ENCODE measurements at places on chromosomes 13 and 19.

- DNase-seq = no peak
Measured at GRCh38 chr19:14683439-14683838, 6.4 kb upstream of the ZNF333 start.

DNA sequence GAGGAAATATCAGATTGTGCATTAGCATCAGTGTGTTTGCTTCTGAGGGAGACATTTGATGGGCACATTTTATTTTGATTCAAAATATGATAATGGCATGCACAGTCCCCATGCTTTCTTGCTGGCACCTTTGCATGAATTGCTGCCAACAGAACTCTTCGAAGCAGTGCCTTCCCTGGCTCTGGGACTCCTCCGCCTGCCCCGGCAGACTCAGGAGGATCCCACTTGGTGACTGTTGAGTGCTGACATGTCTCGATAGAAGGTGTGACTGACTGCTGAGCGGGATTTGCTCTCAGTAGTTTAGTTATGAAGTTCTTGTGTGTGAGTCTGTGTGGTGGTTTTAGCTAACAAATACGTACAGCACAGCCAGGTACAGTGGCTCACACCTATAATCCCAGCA is 239.7 kb downstream of the FGF9 start:
- DNase-seq = no peak

DNA sequence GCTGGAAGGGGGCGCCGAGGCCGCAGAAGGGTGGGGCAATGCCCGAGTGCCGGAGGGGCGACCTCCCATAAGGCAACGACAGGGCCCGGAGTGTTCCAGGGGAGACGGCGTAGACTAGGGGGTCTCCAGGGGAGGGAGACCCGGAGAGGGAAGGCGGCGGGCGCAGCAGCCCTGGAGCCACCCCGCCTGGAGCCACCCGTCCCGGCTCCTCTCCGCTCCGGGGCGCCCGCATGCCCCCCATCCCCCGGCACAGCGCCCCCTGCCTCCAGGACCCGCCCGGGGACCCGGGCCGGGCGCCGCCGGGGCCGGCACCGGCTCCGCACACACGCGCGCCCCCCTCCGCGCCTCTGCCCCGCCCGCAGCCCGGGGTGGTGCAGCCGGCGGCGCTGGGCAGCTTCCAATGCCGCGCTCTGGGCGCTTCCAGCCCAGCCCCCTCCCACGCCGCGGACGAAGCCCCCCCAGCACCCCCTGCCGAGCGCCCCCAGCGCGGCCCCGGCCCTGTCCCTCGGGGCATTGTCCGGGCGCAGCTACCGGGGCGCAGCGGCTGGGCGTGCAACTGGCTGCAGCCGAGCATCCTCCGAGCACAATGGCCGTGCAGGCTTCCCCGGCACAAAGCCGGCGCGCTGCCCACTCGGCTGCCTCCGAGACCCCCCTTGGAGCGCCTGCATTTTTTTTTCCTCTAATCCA is 519 bp downstream of the PTPRS start:
- DNase-seq = no peak

DNA sequence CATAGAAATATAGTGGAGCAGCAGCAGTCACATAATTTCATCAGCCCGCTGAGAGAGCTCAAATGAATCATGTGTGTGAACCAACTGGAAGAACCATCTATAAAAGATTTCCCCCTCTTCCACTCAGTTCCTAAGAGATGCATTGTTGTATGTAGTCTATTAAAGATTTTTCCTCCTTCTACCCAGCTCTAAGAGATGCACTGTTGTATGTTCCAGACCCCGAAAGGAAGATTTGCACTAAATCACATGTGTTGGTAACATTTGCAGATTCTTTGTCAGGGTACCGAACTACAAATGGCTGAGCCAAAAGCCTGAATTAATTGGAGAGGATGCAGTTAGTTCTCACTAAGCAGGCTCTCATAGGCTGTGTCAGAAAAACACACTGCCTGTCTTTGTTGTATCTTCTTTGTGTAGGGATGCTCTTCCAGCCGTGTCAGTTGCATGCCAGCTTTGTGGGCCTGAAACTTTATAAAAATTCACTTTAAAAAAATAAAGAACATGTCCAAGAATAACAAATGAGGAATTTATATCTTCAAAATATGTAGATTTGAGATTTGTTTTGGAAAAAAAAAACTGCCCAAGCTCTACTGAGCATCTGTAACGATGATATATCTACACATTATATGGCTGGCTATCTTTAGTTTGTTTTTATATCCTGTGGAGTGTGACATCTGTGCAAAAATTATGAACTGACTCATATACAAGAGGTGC is 223.1 kb downstream of the MZT1 start:
- DNase-seq = peak; percentile 70

GRCh38 chr13:19862481-19863313 is 752 bp downstream of the ZMYM5 start:
- DNase-seq = peak; percentile 24

DNA sequence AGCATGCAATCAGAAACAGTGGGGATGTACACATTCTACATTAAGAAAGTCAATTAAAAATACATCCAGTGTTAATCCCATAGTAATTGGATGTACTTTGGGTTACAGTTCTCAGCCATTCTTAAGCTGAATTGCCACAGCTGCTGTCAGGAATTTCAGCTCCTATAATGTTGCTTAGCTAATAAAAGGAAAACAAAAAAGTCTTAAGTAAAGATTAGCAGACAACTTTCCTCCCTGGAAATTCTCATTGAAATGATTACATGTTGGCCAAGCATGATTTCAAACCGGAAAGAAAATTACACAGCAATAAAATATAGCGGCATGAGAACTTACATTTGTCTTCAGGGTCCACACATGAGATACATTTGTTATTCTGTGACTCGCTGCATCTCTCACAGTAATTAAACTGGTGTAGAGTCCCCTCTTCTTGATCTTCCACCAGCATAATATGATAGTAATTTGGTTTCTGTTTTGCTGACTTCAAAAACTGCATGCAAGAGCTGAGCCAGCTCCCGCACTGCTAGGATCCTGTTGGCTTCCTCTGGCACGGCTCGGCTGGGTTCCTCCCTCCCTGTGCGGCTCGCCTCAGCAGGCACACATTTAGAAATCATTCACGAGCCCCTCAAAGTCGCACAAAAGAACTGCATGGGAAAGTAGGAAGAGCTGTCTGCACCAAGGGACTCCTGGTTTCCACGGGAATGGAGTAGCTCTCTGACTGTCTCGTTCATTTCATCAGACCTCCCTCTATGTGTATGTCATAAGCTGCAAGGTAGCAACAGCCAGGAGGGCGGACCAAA is at the start of gene HTR2A:
TSS of gene HTR2A (minus strand) at position 713 of the 797 bp plus-strand sequence. CDS start 1,147 bp downstream, outside the sequence.
- peak; percentile 65 for DNase-seq

GRCh38 chr13:37460166-37460565 is 138.4 kb downstream of the POSTN start:
- DNase-seq = no peak

DNA sequence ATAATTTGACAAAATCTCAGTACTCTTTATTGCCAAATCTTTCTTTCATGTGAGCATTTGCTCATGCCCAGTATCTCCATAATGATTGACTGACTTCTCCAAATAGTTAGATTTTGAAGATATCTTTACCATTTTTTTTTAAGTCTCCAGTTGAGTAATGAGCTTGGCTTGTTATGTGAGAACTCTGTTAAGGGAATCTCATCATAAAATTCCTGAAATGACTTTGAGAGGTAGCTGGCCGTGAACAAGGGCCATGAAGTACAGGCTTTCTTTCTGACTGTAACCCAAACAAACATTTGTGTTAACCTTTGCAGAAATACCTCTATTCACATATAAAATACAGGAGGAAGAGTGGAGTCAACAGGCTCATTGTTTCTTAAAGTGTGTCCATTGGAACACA is 449.7 kb downstream of the IRS2 start:
- peak; percentile 74 for DNase-seq

DNA sequence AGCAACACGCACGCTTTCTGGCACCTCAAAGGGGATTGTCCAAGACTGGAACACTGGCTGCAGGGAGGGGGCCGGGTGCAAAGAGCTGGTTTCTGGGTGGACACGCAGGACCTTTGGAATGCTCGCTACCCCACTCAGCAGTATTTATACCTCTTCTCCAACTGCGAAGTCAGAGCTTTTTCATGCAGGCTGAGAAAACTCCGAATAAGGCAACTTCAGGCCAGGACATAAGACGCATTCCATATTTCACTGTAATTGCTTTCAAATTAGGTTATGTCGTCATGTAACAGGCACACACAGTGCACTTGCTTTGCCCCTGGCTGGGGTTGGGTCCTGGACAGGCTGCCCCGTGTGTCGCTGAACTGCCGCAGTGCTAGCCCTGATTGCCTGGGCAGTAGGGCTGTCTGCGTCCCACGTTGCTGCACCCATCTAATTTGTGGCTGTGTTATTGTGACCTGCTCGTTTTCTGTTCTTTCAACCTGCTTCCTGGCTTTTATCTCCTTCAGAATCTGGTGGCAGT is 44.5 kb downstream of the ACTN4 start:
- peak; percentile 93 for DNase-seq

DNA sequence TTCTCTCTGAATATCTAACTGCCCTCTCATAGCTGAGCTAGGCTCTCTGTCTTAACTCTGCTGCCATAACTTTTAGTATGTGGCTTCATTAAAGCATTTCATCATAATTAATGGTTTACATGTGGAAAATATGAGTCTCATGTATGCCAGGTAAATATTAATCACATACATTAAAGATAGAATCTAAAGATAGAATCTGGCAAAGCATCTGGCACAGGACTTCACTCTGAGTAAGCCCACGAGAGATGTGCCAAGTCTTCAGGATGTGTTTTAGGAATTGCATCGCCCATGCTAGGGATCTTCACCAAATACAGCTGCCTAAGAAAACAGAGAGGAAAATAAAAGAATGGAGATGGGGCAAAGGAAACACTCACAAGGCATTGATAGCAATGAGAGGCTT is 285.8 kb downstream of the DIAPH3 start:
- peak; percentile 31 for DNase-seq

DNA sequence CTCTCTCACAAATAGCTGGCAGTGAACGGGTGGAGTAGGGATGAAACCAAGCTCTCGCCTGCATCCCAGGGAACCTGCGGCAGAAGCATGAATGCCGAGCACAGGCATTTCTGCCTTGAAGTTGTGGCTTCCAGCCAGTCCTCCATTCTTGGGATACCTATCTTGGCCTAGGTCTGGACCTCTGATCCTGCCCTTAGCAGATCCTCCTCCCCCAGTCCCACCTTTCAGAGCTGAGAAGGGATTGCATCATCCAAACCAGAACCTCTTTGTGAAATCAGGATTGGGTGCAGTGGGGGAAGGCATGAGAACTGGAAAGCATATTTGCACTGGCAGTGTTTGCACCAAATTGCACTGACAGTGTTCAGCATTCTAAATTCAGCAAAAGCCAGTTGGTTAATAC is 5.8 kb downstream of the ZNF780A start:
- no peak for DNase-seq

DNA sequence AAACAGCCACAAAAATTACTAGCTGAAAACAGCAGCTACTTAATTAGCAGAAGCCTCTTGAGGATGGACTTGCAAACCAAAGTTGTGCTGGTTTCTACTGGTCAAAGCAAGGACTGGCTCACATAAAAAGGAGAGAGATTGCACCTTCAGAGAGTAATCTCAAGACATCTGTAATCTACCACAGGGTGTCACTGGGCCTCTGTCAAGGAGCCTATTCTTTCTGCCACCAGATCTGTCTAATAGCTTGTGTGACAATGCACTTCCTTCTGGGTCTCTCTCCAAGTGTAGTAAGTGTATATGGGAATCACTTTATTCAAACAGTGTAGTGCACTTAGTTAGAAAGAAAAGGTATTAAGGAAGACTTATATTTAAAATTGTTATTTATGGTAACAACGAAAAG is 24.4 kb upstream of the ZNF561 start:
- DNase-seq = no peak

DNA sequence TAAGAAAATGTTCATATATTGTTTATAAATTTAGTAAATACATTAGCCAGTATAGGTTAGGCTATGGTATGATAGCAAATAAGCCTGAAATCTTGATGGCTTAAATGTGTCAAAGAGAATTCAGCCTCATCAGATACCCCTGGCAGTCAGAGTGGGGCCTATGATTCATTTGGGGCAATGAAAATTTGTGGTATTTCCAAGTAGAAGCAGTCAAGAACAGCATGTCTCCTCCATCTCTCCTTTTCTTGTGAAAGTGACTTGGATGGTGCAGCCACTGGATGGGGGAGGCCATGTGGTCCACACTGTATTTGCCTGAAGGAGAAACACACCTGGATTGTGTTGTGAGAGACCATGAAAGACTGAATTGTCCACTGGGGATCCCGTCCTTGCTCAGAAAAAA is 82.7 kb downstream of the DLEU7 start:
- DNase-seq = no peak

DNA sequence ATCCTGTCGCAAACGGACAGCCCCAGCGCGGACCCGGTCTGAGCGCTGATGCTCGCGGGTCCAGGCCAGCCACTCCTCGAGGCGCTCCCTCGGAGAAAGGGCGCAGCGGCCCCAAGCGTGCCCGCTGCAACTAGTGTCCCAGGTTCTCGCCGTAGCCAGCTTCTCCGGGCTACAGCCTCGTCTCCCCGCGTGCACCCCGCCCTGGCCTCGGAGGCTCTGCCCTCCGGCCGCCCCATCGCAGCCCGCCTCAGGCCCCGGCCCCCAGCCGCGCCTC is 487 bp downstream of the FLT1 start:
- DNase-seq = no peak

GRCh38 chr13:95741584-95742563 is 64.9 kb downstream of the DNAJC3 start:
- no peak for DNase-seq
